T-helper 1 cell (primary cell): ENCODE measurements at places on chromosomes 16 and 17.
A peak's percentile ranks its signal among the peaks of the same experiment; 100 is the strongest.

DNA sequence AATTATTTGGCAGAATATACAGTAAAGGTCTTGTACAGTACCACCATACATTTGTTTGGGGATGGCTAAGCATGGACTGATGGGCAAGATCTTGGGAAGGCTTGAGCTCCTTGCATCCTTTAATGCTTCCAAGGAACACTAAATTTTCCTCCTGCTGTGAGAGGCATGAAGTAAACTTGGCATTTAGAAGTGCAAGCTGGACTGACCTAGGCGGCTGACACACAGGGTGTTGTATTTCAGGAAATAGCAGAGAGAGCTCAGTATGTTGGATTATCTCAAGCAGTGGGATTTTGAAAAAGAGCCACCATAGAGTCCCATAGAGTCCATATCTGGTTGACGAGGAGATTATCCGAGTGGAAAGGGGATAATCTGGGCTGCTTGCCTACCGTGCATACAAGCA, 2137.1 kb downstream of the TP53TG3F start:
- no peak for DNase-seq

DNA sequence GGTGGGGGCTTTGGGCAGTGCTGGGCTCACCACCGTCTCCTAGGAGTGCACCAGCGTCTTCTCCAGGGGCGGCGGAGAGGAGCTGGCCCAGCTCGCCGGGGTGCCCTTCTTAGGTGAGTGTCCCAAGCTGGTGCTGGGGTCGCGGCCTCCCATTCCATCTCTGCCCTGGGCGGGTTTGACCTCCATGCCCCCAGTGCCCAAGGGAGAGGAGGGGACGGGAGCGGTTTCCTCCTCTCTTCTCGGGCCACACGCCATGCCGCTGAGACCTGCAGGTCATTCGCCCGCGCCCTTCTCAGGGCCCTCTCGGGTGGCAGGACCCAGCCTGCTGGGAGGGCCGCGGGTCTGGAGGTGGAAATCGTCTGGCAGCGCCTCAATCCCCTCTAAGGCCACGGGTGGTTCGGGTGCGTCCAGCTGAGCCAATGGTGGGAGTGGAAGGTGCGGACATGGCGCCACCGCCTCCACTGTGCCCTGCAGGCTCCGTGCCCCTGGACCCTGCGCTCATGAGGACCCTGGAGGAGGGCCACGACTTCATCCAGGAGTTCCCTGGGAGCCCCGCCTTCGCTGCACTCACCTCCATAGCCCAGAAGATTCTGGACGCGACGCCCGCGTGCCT, 5.3 kb downstream of the IGFALS start:
- DNase-seq = peak; percentile 4

- no peak for DNase-seq
Measured at GRCh38 chr16:57704905-57705852, 10.6 kb downstream of the DRC7 start.

- no peak for DNase-seq
Measured at GRCh38 chr17:45742251-45742650, 41.9 kb upstream of the CRHR1 start.

GRCh38 chr17:67821871-67822367, 3.4 kb upstream of the BPTF start:
- DNase-seq = no peak

GRCh38 chr16:16146380-16147315, 76.6 kb downstream of the ABCC6 start:
- no peak for DNase-seq
